ENCODE measurements at places on chromosomes 2 and 18.
A peak's percentile ranks its signal among the peaks of the same experiment; 100 is the strongest.

DNA sequence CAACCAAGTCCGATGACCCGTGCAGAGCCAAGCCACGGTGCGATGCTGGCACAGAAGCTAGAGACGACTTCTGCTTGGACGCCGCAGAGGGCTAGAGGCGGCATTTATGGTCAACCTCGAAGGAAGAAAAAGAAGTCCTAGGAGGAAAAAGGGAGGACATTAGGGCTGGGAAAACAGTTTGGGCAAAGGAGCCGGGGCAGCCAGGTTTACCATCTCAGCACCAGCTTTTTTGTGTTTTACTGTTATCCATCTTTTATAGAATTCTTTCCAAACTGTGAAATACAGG, 643 bp upstream of the DTNB start:
- DNase-seq, result no peak

GRCh38 chr18:61360404-61361383, 27.5 kb downstream of the CDH20 start:
- DNase-seq, result no peak

GRCh38 chr2:20365249-20365817, 14.7 kb upstream of the PUM2 start:
- no peak for DNase-seq

DNA sequence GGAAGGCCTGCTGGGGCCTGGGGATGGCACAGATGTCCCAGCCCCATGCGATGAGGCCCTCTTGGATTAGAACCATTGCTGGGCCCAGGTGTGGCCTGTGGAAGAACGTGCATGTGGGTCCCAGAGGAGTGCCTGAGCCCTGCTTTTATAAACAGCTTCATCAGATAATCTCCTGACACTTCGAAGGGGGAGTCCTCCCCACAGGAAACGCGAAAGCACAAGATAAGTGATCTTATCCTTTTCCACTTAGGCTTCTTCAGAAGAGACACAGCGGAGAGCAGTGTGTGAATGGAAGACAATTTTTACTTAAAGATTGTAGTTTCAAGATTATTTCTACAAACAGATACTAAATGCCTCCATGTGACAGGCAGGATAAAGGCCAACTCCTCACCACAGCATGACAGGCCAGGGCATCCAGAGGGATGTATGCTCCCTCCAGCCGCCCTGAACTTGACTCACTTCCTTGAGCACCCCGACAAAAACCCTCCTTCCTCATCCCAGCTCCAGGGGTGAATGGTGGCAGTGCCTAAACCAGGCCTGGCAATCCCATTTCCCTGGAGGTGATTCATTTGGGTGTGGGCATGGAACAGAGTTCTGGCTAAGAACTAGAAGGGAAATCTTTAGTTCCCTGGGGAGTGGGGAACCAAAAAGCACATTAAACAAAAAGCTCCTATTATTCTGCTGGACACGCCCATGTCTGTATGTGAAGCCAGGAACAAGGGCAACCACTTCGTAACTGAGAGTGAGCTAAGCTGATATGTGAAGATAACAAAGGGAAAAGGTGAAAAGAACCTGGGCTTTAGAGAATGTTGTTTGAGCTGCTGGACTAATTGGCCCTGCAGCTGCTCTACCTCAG, 56.2 kb upstream of the TMEM163 start:
- peak; percentile 61 for DNase-seq

GRCh38 chr18:62518460-62519375, 4.1 kb upstream of the ZCCHC2 start:
- no peak for DNase-seq

DNA sequence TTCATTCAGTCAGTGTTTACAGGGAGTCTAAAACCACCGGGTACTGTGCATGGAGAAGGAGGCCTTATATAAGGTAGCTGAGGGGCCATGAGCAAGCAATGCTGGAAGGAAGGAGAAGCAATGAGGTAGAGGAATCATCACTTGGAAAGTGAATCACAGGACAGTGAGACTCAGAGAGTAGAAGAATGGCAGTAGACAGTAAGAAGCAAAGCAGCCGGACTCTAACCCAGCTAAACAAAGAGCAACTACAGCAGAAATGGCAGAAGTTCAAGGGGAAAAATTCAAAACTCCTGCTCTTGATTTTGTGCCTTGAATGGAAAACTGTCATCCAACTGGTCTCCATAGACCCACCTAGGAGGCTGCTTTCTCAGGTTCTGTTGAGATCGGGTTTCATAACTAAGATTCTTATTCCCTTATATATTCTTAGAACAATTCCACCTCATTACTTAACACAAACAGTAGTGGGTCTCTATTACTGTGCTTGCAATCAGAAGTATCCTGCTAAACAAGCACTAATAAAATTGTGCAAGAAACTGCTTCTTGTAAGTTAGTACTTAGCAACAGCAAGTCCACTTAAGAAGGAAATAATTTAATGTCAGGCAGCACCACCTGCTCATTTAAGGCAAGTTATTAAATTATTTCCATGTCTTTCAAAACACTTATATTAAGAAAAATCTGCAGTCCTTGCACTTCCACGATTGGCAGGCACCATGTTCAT, 68.0 kb downstream of the RBMS1 start:
- DNase-seq, result no peak

GRCh38 chr2:85341269-85342029, 12.9 kb downstream of the RETSAT start:
- DNase-seq, result no peak

DNA sequence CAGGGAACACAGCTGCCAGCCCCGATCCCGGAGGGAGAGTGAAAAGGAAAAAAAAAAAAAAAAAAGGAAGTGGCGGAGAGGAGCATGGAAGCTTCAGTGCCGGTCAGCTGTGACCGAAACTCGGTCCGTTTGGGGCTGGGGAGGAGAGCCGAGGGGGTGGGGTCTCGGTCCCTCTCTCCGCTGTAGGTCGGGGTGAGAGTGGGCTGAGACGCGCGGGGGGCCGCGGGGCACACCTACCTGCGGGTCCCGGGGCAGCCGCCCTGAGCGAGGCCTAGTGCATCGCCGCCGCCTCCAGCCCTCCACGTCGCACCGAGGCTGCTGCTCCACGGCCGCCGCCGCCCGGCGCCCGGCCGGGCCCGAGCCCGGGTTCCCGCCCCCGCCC, 536 bp downstream of the VPS54 start:
- peak; percentile 76 for DNase-seq

DNA sequence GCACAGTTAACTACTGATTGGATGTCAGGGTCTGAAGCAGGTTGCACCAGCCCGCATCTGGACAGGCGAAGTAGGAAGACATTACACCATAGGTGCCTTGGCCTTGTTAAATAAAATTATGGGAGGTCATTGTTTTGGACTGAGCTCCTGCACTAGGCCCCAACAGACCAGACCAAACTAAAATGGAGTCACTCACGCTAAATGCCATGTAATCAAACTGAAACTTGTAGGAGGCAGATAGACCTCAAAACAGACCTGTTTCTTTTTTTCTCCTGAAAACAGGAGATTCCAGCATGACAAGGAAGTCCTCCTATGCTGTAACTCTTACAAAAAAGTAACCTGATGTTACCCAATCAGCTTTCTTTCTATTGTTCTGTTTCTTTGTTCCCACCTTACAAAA, 15.5 kb upstream of the NFU1 start:
- DNase-seq, result no peak
